ENCODE measurements at places on chromosomes 12 and 14.

GRCh38 chr12:16763901-16764300 is 157.9 kb upstream of the LMO3 start:
- no peak for DNase-seq

DNA sequence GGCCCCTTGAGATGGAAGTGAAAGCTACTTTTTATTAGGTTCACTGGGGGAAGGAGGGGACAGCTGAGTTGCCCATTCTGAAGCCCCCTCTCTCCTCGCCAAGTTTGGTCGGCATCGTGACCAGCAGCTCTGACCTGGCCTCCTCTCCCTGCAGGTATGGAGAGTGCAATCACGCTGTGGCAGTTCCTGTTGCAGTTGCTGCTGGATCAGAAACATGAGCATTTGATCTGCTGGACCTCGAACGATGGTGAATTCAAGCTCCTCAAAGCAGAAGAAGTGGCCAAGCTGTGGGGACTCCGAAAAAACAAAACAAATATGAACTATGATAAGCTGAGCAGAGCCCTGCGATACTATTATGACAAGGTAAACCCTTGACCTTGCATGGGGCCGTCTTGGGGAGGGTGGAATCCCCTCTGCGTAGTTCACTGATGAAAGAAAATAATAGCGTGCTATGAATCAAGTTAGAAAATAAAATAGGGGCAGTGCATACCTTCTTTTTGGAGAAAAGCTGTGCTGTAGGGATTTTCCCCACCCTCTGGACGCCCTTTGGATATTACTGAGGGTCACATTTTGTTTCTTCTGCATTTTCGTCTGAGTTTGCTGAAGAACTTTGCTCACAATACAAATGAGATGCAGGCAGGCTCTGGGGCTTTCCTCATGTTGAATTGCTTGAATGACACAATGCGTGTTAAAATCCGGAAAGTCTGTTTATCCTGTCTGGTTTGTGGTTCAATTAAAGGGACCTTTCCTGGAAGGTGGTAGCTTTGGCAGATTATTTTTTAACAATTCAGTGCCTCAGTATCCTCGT is 29.4 kb downstream of the ELK3 start:
- DNase-seq, result no peak

GRCh38 chr12:114746297-114747011 is 62.5 kb upstream of the TBX3 start:
- DNase-seq, result peak; percentile 52

- DNase-seq, result no peak
Observed at GRCh38 chr14:102431751-102432150, 69.0 kb downstream of the TECPR2 start.

- DNase-seq, result no peak
Observed at GRCh38 chr12:31658471-31659086, 909 bp upstream of the ETFBKMT start.

- DNase-seq, result peak; percentile 54
Observed at GRCh38 chr12:101939856-101940265, 62.5 kb downstream of the DRAM1 start.

GRCh38 chr14:57388067-57388466 is 2.3 kb upstream of the NAA30 start:
- no peak for DNase-seq

GRCh38 chr12:8697476-8698131 is at the start of gene RIMKLB:
TSS of gene RIMKLB (plus strand) at chr12:8697991. CDS start at chr12:8713867, 15,876 bp downstream.
- peak; percentile 77 for DNase-seq

DNA sequence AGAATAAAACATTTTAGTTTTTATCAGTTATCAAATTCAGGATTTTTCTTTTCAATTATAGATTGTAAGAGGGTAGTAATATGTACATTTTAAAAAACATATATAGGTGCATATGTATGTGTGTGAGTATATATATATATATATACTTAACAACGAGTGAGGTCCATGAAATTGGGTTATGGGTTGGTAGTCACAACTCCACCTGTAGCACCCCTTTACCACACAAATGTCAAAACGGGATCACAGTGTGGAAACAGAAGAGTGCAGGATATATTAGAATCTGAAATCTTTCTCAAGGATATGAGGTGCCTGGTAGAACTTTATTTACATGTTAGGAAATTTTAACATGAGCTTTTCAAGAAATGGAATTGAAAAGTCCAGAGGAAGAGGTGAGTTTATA is 31.3 kb downstream of the MIA2 start:
- peak; percentile 14 for DNase-seq

GRCh38 chr12:111321317-111321716 is 47.6 kb downstream of the PHETA1 start:
- no peak for DNase-seq

GRCh38 chr14:103050935-103051334 is 6.4 kb downstream of the CDC42BPB start:
- DNase-seq, result no peak

DNA sequence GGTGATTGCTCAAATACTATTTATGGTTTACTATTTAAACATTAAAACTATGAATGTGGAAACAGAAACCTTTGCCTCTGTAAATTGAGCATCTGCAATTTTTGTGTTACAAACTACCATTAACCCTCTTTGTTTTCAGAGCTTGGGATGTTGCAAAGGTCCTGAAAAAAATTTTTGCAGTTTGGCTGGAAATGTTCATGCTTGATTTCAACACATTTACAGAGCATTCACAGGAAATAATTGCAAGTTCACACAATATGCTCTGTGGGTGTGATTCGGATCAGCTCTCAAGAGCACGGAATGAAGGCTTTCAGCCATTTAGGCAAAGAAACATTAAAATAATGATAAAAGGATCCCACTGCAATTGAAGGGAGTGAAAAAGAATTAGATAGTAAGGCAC is 232.9 kb downstream of the ATP23 start:
- no peak for DNase-seq

DNA sequence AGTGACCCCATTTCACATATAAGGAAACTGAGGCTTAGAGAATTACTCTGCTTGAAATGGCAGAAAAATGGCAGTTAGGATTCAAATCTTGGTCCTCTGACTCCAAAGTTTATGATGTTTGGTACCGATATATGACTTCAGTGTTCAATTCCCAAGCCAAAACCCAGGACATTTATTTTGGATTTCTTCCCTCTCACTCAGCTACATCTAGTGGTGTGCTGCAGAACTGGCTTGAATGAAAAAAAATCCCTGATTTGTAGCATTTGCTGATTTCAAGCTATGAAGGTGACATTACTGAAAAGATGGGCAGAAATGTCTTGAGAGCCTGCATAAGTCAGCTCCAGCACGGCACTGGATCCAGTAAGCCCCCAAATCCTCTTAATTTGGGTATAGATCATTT is 106.4 kb downstream of the EFCAB11 start:
- DNase-seq, result no peak

DNA sequence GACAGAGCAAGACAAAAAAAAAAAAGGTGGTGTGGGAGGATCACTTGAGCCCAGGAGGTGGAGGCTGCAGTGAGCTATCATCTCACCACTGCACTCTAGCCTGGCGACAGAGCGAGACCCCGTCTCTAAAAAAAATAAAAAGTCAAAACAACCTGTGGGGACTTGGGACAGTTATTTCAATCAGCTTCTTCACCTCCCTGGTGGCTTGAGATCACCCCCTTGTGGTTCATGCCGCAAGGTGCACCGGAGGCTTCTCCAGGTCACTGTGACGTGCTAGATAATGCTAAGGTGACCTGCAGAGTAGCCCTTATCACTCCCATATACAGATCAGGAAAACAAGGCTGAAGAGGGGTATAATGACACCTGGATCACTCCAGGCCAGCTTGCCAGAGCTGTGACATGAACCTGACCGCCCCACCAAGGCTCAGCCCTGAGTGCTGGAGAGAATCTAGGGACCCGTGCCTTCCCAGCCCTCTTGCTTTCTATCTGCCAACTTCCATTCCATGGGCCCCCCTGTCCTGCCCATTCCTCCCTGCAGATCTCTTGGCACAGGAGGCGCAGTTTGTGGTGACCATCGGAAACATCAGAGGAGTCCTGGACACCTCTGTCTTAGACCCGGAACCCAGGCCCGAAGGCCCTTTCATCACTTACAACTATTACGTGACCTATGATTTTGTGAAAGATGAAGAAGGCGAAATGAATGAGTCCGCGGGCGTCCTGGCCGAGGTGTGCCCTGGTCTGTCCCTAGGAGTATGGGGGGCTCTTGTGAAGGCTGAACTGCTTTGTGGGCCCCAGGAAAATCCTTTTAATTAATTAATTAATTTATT is 8.1 kb downstream of the LRRC43 start:
- peak; percentile 76 for DNase-seq

DNA sequence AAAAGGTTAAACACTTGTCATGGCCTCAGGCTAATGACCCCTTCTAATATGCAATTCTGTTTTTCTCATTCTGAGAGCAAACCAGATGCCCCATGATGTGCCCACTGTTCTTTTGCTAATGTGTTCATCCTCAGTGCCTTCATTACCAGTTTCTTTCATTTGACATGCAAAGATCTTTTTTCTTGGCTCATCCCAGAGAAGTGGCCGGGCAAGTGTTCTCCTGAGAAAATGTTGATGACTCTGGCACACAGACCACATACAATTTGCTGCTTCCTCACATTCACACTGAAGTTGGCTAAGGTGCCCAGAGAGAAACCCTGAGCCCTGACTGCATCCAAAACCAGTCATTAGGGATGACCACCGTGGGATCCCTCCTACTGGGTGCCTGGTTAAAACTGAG is 833.3 kb downstream of the DIO2 start:
- no peak for DNase-seq

GRCh38 chr12:106140223-106140986 is 1.7 kb upstream of the NUAK1 start:
- DNase-seq, result no peak

DNA sequence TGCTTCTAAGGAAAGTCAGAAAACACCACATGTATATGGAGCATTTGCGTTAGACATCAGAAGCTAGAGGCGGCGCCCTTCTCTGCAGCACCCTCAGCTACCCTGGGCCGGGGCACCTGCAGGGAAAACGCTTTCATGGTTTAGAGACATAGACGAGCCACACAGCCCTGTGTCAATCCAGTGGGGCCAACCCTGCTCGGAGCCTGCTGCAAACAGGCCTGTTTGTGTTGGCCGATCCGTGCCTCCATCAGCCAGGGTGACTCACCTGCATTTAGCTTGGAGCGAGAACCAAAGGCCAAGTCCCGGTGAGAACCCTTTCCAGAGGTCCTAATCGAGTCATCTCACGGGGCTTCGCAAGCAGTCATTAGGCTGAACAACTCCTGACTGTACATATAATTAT is 19.5 kb upstream of the FZD10 start:
- no peak for DNase-seq

- DNase-seq, result no peak
Observed at GRCh38 chr14:93932642-93933041, 5.5 kb downstream of the FAM181A start.

DNA sequence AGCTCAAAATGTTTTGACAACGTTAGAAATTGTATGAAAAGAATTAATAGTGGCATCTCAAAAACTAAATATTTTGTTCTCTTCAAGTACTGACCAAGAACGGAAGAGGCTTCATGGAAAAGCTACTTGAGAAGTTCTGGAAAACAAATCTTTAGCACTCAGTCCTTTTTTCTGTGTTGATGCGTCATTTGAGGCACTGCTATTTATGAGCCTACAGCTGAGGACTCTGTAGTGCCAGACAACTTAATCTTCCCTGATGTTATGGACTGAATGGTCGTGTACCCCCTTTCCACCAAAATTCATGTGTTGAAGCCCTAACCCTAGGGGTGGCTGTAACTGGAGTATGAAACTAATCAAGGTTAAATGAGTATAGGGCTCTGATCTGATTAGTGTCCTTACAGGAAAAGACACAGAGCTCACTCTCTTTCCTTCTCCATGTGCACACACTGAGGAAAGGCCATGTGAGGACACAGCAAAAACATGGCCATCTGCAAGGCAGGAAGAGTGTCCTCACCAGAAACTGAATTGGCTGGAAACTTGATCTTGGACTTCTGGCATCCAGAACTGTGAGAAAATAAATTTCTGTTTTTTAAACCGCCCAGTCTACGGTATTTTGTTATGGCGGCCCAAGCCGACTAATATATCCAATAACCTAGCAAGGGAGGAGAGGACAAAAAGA is 337.0 kb upstream of the CLEC14A start:
- no peak for DNase-seq

DNA sequence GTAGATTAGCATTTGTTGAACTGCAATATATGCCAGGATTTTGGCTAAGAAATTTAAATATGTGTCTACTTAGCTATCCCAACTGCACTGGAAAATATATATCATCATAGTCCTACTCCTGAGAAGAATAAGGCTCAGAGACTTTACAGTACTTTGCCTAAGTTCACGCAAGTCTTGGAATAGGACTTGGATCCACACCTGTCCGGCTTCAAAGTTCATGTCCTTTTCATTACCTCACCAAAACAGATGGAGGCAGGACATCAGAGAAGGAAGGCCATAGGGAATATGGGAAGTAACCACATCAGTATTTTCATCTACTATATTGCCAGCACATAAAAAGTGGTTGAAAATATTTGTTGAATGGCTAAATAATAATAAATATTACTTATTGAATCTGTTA is 358.5 kb downstream of the PRKD1 start:
- no peak for DNase-seq

DNA sequence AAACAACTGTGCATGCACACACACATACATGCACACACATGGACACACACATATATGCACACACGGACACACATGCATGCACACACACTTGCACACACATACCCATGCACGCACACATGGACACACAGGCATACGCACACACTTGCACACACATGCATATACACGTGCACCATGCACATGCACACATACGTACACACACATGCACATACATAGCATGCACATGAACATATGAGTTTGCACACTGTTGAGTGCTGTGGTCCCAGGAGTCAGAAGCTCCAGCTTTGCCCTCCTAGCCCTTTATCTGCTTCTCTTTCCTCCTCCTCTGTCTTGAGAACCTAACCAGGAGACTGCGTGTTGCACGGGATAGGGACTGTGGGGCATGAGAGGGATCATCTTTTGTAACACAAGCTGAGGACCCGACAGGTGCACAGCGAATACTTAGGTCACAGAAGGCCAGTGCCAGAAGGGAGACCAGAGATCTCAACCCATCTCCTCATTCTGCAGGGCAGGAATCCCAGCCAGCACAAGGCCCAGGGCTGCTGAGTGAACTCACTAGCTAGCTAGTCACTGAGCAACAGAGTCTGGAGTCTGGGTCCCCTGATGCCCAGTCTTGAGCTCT is 3.5 kb upstream of the LRTM2 start:
- DNase-seq, result no peak

- DNase-seq, result peak; percentile 43
Observed at GRCh38 chr12:93441081-93441616, 598 bp downstream of the UBE2N start.

Data from adrenal gland (tissue), 19 donors.